ENCODE measurements at places on chromosomes 11 and 22.

DNA sequence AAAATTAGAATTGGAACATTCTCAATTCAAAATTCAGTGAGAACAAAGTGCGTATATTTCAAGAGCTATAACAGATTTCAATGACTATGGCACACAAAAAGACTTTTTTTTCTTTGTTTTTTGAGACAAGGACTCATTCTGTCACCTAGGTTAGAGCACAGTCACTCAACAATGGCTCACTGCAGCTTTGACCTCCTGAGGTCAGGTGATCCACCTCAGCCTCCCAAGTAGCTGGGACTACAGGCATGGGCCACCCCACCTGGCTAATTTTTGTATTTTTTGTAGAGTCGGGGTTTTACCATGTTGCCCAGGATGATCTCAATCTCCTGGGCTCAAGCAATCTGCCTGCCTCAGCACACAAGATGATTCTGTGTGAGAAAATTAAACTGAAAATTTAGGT lies 51.5 kb downstream of the PIK3C2A start:
- DNase-seq, result no peak

GRCh38 chr11:34613552-34614056 lies 7.3 kb upstream of the EHF start:
- no peak for DNase-seq

DNA sequence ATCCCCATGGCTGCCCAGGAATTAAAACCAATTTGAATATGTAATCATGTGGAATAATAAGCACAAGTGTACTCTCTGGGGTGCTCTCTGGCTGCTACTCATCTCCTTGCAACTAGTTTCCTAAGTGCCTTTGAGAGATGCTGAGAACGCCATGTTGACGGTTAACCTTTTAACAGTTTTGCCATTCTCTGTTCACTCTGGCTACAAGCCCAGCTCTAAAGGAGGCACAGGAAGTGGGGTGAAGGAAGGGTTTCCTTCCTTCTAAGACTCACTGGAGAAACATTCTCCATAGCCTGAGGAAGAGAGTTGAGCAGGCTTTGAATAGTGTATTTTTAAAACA lies 122.0 kb upstream of the ZC3H12C start:
- peak; percentile 42 for DNase-seq

DNA sequence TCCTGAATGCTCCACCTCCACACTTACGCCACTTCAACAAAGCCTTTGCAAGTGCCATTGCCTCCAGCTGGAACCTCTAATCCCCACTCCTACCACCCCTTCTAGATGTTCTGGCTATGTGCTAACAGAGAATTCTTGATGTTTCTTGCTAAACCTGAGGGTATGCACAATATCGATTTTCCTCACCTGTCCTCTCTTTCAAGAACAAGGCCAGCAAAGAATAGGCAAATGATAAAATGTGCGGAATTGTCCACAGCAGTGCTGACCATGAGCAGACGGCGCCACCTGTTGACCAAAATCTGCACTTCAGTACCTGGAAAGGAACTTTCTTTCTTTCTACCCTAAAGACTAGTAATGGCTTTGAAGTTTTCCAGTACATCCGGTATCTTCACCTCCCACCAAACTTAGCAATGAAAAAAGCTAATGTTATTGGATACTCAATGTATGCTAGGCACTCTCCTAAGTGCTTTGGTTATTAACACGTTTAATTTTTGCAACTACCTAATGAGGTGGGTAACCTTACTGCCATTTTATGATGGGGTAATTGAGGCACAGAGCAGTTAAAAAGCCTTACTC lies 3.4 kb downstream of the TIMM10 start:
- DNase-seq, result peak; percentile 52

DNA sequence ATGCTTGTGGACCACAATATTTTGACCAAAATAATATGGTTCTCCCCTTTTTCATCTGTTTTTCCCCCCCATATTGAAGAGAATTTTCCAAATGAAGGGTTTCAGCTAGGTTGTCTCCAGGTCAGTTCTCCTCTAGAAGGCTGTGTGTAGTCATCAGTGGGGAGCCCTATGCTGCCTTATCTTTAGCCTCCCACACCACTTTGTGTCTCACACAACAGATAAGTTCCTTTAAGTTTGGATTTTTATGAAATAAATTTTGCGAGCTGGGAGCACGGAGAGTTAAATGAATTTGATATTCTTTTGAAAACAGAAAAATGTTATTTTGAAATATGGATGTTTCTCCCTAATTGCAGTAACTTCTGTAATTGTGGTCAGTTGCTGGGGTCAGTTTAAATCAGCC lies 28.9 kb downstream of the PAX6 start:
- no peak for DNase-seq

GRCh38 chr11:125743681-125744080 lies 2.4 kb upstream of the PATE1 start:
- no peak for DNase-seq

- DNase-seq, result no peak
Observed at GRCh38 chr11:117444711-117445658, 117.3 kb downstream of the CEP164 start.

GRCh38 chr22:27801616-27802345 lies at the start of gene MN1:
MN1 (minus strand) TSS chr22:27801756; CDS start chr22:27800543, 1,213 bp downstream.
- peak; percentile 81 for DNase-seq

DNA sequence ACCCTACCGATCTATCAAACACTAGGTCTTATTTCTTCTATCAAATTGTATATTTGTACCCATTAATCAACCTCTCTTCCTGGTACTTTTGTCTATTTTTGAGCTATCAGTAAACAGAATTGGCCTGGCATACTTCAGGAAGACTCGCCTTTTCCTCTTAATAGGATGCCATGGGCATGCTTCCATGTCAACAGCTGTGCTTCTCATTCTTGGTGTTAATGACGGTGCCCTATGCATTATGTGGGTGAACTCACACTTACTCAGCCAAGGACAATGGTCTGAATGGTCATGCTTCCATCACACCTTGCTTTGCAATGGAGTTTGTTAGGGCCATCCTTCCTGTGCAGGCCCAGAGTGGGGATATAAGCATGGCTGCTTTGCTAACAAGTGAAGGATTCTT lies 521.8 kb downstream of the MIAT start:
- DNase-seq, result no peak

GRCh38 chr22:37753746-37754145 lies 54.0 kb upstream of the GCAT start:
- no peak for DNase-seq

DNA sequence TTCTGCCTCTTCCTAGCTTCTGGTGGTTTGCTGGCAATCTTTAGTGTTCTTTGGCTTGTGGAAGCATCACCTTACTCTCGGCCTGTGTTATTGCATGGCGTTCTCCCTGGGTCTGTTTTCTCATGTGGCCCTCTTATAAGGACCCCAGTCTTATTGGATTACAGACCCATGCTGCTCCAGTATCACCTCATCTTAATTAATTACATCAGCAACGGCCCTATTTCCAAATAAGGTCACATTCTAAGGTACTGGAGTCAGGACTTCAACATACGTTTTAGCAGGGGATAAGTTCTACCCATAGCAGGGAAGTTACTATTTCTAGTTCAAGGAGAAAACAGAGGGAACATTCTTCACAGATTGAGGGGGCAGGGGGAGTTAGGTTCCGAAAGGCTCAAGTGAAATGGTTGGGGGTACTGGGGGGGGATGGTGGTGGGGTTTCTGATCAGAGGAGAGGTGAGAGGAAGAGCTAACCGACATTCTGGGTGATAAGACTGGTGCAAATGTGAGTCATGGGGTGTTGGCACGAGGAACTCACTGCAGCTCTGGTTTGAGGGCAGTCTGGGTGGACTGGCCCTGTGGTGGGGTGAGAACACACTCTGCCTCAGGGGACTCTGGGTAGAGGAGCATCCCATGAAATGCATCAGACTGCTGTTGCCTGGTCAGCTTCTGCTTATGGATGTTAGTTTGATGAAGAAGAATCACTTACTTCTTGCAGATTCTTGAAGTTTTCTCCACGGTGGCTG lies 51.5 kb upstream of the ZBED5 start:
- no peak for DNase-seq

- no peak for DNase-seq
Observed at GRCh38 chr22:35465109-35465701, 65.3 kb downstream of the MCM5 start.

GRCh38 chr11:116792869-116793771 lies 1.4 kb upstream of the APOA5 start:
- no peak for DNase-seq

- no peak for DNase-seq
Observed at GRCh38 chr22:22820626-22821025, 67.0 kb upstream of the IGLL5 start.

DNA sequence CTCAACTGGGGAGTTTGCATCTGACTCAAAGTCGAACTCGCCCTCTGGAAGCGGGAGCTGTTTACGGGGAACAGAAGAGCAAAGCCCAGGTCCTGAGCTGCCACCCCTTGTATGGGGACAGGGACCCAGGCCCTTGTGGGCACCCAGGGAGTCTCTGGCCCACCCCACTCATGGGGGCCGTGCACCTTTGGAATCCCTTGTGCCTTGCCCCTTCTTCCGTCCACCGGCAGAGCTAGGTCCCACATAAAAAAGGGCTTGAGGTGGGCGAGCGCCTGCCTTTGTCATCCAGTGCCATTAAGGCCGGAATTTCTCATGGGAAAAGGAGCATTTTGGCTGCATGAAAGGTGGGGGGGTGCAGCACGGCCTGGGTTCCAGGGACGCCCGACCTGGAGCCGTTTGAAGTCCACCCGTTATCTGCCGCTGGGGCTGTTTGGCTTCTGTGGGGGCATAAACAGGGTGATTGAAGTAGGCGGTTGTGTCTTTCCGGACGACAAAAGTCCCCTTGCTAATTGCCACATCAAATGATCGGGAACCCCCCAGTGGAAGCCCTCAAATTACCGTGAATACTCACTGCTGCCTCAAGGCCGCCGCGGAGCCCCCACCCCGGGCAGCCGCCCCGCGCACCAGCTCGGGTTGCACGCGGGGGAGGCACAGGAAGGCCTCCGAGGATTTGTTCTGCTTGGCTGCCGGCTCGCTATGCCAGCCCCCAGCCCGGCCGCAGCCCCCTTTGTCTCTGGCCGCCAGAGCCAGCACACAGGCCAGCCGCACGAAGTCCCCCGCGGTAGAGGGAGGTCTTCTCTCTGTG lies 49.0 kb upstream of the FGF3 start:
- DNase-seq, result no peak

GRCh38 chr22:47293368-47294221 lies 531.1 kb downstream of the TBC1D22A start:
- no peak for DNase-seq

DNA sequence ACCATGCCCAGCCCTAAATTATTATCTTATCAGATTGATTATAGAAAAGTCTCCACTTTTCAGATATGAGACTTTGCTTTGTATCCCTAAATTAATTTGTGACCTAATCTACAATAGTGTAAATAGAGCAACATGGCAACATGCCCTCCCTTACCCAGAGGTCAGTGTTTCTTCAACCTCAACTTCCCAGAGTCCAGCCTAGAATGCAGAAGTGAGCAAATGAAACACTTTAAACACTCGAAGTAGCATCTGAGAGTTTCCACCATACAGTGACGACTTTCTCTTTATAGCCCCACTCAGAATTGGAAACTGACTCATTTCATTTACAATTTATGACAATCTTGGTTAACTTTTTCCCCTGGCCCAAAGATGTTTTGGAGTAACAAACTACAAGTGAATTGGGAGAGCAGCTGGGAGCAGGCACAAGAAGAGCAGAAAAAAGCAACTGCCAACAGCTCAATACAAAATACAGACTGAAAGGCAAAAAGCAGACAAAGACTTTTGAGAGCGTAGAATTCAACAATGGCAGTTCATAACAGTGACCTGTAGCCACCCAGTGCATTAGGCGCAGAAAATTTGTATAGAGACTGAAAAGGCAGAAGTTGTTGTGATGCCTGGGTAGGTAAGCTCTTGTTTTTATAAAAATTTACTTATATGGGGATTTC lies 10.1 kb upstream of the BLID start:
- DNase-seq, result no peak

DNA sequence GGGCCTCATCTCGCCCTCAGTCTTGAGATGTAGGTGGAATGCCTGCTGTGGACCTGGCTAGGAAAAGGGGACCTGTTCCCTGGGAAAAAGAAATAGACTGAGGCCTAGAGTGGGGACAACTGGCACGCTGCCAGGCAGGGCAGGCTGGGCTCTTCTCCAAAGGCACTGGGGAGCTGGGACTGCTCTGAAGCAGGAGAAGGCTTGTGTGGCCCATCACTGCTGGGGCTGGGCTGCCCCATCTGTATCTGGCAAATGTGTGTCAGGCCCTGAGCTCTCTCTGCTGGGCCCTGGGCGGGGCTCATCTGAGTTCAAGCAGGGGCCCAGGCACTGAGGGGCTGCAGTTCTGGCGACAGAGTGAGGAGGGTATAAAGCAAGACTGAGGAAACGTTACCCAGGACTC lies 32.9 kb downstream of the ARVCF start:
- DNase-seq, result peak; percentile 31

DNA sequence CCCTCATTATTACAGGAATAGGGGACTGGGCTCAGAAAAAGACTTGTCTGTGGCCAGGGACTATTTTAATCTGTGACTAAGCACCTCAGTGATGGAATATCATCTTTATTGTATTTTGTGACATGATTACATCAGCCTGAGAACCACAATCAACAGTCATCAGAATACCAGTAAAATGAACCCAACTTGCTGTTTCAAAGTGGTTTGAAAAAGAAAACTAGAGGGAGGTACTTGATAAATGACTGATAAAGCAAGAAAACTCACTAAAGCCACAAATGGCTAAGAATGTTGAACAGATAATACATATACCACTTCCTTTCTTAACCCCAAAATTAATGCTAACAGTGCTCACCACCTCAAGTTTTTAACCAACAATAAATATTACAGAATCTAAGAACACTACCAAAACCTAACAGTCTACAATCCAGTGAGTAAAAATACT lies 155.7 kb downstream of the ATG16L2 start:
- DNase-seq, result no peak

GRCh38 chr11:77411137-77411707 lies 62.7 kb downstream of the PAK1 start:
- no peak for DNase-seq

- DNase-seq, result no peak
Observed at GRCh38 chr11:64877390-64878222, 815 bp downstream of the EHD1 start.

- DNase-seq, result no peak
Observed at GRCh38 chr11:75868990-75869389, 54.0 kb downstream of the UVRAG start.

DNA sequence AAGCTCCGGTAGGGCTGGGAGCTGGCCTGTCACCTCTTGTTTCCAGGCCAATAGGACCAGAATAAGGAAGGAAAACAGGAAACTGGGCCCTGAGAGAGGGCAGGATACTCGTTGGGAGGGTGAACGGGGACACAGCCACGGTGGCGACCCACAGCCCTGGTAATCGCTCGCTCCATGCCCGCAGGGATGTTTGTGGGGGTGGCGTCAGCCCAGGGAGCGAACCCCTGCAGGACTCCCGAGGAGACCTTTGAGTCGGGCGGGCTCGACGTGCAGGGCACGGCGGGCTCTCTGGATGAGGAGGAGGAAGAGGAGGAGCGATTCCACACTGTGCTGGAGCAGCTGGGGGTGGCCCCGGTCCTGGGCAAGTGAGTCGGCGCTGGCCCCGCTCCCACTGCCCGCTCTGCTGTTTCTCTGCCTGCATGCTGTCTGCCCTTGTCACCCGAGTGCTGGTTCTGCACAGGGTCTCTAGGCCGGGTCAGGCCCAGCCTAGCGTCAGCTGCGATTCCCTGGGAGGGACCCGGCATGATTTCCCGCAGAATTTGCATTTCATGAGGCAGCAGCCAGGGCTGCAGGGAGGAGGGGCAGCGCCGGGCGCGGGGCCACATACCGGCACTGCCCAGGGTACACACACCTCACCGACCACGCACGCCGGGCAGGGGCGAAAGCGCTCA lies 1.6 kb downstream of the CRACR2B start:
- no peak for DNase-seq

Measured in left hindlimb (tissue), 1 donor.